ENCODE measurements at places on chromosomes 1 and 21. TPM values are rescaled to one million over a fixed set of nuclear protein-coding genes. Genes with fewer than 3 reads are reported as not detected.

The ALX3 gene
- not detected for total RNA-seq

The TTLL7 gene
- total RNA-seq = 16.0 TPM

The WNT9A gene
- 0.99 TPM for total RNA-seq

The TFF2 gene
- total RNA-seq = not detected

The BEST4 gene
- total RNA-seq = 0.09 TPM

The DNASE2B gene
- not detected for total RNA-seq

The AIM2 gene
- total RNA-seq = not detected

The TMEM82 gene
- total RNA-seq = not detected

The MYBPH gene
- 0.08 TPM for total RNA-seq

The PLCH2 gene
- not detected for total RNA-seq

The DUSP23 gene
- total RNA-seq = 27.8 TPM

The MUTYH gene
- 7.7 TPM for total RNA-seq

The SHCBP1L gene
- 0.98 TPM for total RNA-seq

The ARTN gene
- not detected for total RNA-seq

The BATF3 gene
- not detected for total RNA-seq
